ENCODE measurements at places on chromosomes 4 and X.
A peak's percentile ranks its signal among the peaks of the same experiment; 100 is the strongest.

GRCh38 chr4:165454426-165454825 is 75.6 kb downstream of the CPE start:
- peak; percentile 87 for ATAC-seq

DNA sequence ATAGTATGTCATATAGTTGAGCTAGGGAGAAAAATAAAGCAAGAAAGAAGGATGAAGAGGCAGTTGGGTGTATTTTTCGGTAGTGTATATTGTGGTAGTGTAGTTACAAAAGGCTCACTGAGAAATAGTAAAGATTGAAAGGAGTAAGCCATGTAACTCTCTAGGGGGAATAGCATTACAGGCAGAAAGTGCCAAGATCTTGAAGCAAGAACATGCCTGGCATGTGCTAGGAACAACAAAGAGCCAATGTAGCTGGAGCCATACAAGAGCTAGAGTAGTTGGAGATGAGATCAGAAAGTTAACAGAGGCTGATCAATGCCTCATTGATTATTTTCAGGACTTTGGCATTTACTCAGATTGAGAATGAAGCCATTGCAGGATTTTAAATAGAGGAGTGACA is 3.0 kb downstream of the ABCE1 start:
- ATAC-seq = no peak

GRCh38 chr4:138595731-138596460 is 353.7 kb upstream of the SLC7A11 start:
- no peak for ATAC-seq

DNA sequence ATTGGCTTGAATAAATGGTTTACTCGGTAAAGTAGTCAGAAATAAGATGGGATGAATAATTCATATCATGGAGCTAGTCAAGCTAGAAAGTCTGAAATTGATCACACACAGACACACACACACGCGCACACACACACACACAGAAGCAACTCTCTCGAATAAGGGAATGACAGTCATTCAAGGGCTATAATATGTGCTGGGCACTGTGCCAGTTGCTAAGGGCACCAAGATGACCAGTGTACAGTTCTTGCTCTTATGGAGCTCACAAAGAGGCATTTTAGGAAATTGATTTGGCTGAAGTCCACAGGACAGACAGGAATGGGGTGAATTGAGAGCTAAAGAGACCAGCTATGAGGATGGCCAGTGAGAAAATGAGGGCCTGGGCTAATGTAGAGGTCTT is 34.2 kb upstream of the SH3D19 start:
- ATAC-seq = no peak

DNA sequence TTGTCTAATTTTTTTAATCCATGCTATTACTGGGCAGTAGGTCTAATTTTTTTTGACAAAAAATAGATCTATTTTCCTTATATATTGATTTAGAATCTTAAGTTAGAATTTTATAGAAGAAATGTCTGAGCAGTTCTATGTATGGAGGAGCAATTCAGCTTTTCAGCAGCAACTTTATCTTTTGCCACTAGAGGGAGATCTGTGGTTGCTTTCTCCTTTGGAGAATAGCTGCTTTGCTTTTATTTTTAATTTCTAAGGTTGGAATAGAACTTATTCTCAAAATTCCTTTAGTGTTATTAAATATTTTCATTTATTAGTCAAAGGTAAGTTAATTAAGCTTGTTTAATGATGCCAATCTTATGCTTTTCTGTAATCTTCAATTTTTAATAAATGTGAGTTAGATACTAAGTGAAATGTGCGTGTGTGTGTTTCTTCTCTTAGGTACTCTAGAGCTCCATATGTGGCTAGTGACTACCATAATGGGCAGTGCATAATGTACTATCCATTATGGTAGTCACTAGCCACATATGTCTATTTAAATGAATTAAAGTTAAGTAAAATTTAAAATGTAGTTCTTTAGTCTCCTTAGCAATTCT is 29.3 kb downstream of the FAM199X start:
- no peak for ATAC-seq

DNA sequence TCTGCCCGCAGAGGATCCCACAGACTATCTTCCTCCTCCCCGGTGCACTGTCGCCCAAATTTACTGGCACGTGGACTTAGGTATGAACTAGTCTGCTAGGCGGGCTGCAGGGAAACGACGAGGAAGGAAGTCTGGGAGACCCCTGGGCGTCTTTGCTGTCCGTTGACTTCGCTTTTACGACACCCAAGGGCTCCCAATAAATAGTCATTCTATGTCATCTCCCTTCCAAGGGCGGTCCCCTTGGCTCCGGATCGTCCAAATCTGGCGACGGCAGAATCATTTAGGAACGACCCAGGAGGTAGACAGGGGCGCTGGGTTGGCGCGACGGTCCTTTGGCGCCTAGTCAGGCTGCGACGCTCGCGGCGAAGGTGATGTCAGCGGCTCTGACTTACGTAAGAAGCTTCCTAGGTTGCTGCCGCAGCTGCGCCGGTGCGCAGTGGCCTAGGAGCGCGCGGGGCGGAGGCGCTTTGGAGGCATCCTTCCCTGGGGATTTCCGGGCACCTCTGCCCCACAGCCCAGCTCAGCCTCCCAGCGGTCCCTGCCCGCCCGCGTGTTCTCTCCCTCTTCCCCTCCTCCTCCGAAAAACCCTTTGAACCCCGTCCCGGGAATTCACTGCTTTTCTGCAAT is 2.2 kb downstream of the NHS start:
- ATAC-seq = no peak

- no peak for ATAC-seq
These were observed 19.6 kb upstream of the CXCL5 start for GRCh38 chr4:74018116-74018515.

GRCh38 chr4:3054169-3054759 is 20.1 kb downstream of the HTT-AS start:
- no peak for ATAC-seq

DNA sequence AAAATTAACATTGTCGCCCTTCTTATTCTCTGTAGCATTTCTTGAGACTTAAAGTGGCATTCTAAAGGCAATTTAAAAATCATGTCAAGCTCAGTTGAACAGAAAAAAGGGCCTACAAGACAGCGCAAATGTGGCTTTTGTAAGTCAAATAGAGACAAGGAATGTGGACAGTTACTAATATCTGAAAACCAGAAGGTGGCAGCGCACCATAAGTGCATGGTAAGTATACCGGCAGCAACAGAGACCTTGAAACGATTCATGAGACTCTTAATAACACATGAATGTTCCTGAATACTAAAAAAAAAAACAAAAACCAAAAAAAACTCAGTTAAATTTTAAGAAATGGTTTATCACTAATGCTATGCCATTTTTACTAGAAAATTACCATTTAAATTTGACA is 82.4 kb upstream of the HPRT1 start:
- no peak for ATAC-seq

DNA sequence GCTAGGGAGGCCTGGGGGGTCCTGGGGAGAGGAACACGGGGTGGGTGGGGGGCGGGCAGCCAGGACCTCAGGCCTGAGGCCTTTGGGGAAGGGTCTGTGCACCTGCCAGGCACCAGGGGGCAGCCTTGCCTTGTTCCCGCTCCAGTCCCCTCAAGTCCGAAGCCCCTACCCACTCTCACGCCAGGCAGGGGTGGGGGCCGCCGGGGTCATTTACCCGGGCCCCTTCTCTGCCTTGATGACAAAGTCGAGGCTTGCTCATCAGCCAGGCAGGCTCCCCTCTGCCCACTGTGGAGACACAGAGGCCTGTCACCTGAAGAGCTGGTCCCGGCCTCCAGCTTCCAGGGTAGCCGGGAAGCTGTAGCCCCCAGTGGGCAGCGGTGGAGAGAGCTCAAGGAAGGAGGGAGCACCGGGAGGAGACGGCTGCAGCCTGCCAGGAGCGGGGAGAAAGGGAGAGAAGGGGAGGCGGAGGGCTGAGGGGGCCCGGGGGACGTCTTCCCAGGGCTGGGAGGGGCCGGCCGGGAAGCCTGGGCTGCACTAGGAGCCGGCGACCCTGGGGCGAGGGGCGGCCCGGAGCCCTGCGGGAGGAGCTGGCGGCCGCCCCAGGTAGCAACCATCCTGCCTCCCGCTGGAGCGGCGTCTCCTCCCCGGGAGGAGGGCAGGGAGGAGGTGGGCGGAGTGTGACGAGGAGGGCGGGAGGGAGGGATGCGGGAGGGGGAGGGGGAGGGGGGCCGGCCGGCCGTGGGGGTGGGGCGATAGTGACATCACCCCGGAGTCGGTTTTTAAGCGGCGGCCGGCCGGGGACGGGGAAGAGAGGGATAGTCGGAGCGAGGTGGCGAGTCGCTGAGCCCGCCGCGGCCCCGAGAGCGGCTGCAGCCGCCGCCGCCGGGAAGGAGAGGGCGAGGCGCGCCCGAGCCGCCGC is at the start of gene SLC6A8:
Gene SLC6A8 (plus strand): TSS at position 806 of the 919 bp plus-strand sequence. CDS start 649 bp downstream, outside the sequence.
- ATAC-seq = peak; percentile 39

GRCh38 chr4:169745291-169745690 is 12.5 kb downstream of the HPF1 start:
- ATAC-seq = no peak

GRCh38 chrX:31227250-31227649 is 155.4 kb upstream of the FTHL17 start:
- ATAC-seq = no peak

GRCh38 chr4:147583876-147584275 is 33.3 kb upstream of the TMEM184C start:
- no peak for ATAC-seq

DNA sequence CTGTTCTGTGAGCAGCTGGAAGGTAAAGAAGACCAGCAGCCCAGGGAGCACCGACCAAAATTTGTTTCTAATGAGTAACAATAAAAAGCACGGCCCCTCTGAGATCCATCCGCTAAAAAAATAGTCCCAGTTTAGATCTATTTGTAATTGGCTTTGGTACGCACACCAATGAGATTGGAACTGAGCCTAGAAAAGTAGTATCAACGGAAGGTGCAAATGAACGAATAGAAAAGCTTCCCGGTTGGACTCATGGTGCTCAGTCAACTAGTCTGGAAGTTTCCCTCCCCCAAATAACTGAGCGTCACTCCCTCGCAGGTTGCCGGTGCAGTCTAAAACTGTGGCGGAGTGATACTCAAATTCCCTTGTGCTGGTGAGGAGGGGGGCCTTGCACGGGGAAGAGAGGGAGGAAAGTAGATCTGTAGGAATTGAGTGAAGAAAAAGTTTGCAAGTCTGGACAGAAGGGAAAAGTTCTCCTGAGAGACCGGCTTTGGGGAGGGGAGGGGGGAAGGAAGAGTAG is at the start of gene COL4A5:
Gene COL4A5 (plus strand): TSS at position 413 of the 517 bp plus-strand sequence. CDS start 288 bp downstream, outside the sequence.
- no peak for ATAC-seq

- ATAC-seq = no peak
These were observed 106.9 kb upstream of the INPP4B start for GRCh38 chr4:142952821-142953580.

- ATAC-seq = no peak
These were observed 23.5 kb downstream of the NDP start for GRCh38 chrX:43949669-43950068.

GRCh38 chrX:44971674-44972073 is 98.7 kb downstream of the KDM6A start:
- ATAC-seq = no peak

DNA sequence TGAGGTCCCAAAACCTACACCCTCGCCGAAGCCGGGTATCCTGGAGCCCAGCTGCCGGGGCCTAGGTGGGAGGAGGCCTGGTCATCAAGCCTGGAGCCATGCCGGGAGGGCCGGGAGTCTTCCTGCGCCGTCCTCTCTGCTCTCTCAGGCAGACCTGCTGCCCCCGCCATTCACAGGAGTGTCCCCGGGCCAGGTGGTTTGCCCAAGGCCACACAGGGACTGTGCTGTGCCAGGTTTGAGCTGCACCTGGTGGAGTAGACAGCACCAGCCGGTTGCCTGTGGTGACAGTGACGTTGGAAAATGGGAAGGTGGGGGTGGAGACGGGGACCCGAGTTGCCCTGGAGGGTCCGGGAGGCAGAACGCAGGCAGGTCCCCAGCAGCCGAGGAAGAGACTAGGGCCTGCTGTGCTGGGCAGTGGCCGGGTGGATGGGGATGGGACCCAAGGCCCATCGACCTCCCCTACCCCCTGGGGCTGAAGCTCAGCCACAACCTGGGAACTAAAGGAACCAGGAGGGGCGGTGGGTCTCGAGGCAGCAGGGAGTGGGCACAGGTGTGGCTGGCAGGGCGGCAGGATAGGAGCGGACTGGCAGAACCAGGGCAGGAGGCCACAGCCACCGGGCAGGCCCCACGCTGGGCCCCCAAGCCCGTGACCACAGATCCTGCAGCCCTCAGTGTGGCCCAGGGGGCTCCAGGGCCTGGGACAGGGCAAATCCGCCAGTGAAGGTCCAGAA is 9.5 kb downstream of the DOK7 start:
- ATAC-seq = no peak

DNA sequence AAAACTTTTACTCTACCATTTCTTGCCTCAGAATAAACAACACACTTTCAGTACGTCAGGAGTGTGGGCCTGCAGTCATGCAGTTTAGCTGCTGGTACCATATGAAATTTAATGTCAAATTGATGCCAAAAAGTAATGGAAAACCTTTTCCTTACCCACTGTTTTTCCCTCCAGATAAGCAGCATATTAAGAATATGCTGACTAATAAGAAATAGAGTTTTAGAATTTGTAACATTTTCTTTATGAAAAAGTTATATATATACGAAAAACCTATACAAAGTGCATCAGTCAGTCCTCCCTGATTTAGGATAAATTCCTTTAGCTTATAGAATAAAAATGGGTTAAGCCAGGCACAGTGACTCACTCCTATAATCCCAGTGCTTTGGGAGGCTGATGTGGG is 206.8 kb upstream of the PPARGC1A start:
- no peak for ATAC-seq

GRCh38 chr4:2047781-2048581 is 11.1 kb upstream of the NAT8L start:
- no peak for ATAC-seq

GRCh38 chr4:39062094-39062769 is at the start of gene KLHL5:
TSS of gene KLHL5 (plus strand) at chr4:39062232. CDS start at chr4:39062653, 421 bp downstream.
- no peak for ATAC-seq

DNA sequence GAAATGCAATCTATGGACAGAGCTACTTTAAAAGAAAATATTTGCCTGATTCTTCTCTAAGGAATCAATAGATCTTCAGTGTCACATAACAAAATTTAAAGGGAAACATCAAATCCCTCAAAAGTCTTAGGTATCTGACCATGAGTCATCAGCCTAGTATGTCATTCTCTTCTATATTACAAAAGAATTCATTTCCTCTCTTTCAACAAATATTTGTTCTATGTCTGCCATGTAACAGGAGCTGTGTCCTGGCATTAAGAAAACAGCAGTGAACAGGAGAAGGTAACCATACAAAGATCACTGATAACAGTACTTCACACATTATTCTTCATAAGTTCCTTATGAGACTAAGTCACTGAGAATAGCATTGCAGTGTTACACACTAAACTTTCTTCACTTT is 243.6 kb upstream of the DKK2 start:
- no peak for ATAC-seq

DNA sequence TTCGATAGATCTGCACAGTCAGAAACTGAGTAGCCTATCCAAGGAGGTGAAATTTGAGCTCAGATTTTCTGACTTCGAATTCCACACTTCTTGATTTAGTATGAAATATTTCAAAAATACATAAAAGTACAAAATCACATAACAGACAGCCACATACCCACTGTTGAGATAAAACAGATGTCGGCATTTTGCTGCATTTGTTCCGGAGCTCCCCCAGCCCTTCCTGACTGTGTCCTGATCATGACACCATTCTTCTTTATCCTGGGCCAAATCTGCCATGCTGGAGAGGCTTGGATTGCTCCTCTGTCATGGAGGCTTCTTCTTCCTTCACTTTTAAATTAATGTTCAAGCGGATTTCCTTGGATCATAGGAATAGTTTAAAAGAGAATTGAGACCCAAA is 124.2 kb upstream of the RBPJ start:
- no peak for ATAC-seq

Measured in activated CD4-positive, CD25-positive, alpha-beta regulatory T cell treated with anti-CD3 and anti-CD28 coated beads, Interleukin-2, amount 50 U/mL, for 24 hours (primary cell).